Frontal cortex (tissue), 4 donors: ENCODE measurements at places on chromosomes 12 and 14.

DNA sequence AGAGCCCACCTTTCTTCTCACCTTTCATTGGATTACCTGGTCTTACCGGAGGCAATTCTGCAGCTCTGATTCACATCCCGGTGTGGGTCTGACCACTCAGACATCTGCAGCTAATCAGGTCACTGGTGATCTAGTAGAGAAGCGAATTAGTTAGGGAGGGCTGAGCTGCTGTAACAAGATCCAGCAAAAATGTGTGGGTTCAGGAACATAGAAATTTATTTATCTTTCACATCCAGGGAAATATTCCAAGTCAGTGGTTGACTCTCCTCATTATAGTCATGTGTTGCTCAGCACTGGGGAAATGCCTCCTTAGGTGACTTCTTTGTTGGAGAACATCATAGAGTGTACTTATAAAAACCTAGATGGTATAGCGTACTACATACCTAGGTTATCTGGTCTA lies 218.7 kb upstream of the PELI2 start:
- DNase-seq = no peak

GRCh38 chr14:33611405-33612196 lies 339.3 kb downstream of the EGLN3 start:
- DNase-seq = no peak

- DNase-seq = no peak
These were observed 18.6 kb downstream of the PELI2 start for GRCh38 chr14:56136571-56137452.

DNA sequence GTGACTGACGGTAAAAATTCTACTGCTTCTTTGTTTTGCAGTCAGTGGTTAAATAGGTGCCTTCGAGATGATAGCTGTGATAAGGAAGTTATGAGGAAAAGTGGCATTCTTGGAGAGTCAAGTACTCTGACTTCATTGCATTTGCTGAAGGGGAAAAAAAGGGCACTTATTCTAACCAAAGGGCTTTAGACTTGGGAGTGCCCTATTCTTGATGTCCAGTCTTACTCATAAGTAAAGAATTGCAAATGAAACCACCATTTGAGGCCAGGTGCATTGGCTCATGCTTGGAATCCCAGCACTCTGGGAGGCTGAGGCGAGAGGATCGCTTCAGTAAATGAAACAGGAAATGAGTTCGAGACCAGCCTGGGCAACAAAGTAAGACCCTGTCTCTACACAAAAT lies 40.3 kb downstream of the BRAP start:
- no peak for DNase-seq

DNA sequence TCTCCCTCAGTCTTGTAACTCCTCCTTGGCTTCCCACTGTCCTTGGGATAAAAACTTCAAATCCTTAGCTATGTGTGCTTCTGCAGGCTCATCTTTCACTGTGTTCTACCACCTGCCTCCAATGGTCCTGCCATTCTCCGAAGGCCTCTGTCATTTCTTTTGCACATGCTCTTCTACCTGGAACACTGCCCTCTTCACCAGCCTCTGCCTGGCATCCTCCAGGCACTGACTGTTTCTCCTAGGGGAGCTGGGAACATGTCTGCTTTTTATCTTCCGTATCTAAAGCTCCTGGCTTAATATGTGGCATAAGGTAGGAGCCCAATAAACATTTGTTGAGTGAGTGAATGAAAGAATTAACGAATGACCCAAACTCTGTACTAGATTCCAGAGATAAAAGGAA lies 603.3 kb upstream of the TMEM132C start:
- DNase-seq = no peak

- DNase-seq = no peak
These were observed 20.5 kb upstream of the GUCY2C start for GRCh38 chr12:14716848-14717444.

GRCh38 chr12:852864-853263 lies 96.6 kb downstream of the RAD52 start:
- no peak for DNase-seq

- no peak for DNase-seq
These were observed 39.7 kb upstream of the TSPAN8 start for GRCh38 chr12:71197460-71197859.

DNA sequence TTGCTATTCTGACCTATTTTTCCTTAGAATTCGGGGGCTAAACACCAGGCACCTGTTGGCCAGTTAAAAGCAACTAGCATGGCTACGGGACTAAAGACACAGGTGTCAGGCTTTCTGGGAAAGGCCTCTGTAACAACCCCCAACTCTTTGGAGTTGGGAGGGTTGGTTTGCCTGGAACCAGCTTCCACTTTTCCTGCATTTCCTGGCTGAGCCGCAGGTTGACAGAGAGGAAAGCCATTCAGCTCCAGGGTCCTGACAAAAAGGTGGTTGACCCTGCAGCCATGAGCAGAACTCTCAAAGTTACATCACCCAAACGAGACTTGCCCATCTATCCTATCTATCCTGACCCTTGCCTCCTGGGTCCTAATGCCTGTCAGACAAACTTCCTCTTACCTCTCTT lies 375.4 kb upstream of the SFSWAP start:
- DNase-seq = no peak

DNA sequence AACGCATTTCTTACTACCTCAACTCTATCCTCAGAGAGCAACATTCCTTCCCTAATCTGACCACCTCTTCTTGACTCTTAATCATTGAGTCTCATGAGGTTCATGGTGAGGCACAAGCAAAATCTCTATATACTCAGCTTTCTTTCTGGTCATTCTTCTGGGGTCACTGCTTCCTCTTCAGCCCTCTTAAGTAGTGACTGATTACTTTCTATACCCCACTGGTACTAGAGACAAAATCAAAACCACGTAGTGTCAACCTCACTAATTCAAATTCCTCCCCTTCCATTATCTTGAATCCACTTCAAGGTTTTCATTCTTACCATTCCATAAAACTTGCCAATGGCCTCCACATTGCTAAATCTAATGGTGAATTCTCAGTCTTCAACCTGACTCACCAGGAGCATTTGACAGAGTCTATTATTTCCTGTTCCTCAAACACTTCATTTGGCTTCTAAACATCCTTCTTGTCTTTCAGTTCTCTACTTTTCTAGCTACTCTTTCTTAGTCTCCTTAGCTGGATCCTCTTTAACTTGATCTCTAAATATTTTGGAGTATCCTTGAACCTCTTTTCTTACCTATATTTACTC lies 6.8 kb downstream of the WDHD1 start:
- DNase-seq = no peak
